ENCODE measurements at places on chromosomes 6 and 20.
A peak's percentile ranks its signal among the peaks of the same experiment; 100 is the strongest.

DNA sequence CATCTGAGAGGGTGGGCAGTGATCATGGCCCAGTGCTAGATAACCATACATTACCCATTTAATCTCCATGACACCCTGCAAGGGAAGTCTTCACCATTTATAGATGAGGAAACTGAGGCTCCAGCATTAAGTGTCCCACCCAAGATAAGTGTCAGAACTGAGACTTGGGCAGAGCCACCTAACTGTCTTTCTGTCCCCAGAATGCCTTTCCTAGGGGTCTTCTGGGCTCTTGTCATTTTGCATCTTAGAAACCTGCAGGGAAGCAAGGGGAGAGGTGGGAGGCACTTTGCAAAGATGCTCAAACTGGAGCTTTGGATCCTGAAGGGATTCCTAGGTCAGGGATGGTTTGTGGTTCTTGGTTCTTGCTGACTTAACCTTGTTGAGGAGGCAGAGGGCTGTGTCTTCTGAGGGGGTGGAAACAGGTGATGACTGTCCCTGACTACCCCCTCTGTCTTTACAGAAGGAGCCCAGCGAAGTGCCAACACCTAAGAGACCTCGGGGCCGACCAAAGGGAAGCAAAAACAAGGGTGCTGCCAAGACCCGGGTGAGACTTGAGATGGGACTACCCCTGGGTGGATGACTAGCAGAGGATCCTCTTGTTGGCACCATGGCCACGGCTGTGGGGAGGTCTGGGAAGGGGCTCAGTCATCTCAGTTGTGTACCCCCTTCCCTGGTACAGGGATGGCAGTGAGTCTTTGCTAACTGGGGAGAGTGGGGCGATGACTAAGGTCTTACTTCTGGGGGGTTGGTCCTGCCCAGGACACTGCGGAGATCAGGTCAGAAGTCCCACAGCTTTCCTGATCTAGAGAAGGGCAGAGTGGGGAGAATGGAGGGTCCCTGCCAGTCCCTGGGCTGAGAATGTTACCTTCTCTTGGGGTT is 5.8 kb downstream of the HMGA1 start:
- DNase-seq: no peak

GRCh38 chr20:33561692-33562601 is 72.1 kb downstream of the CBFA2T2 start:
- peak; percentile 67 for DNase-seq

- peak; percentile 68 for DNase-seq
Observed at GRCh38 chr6:108944707-108945680, 96.8 kb downstream of the ARMC2 start.

GRCh38 chr6:105790635-105791034 is 295.5 kb upstream of the PRDM1 start:
- no peak for DNase-seq

DNA sequence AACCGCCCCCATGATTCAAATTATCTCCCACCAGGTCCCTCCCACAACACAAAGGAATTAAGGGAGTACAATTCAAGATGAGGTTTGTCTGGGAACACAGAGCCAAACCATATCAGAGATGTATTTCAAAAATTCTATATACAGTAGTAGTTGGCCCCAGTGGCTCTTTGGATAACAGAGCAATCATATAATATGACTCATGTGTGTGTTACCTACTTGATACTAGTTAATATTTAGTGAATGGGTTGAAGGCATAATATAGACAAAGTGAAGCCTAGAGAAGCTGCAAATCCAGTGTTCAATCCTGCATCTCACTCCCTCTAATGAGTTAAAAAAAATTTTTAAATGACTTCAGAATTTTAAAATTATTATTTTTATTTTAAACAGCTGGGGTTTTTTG is 43.2 kb downstream of the KAT14 start:
- DNase-seq: no peak

DNA sequence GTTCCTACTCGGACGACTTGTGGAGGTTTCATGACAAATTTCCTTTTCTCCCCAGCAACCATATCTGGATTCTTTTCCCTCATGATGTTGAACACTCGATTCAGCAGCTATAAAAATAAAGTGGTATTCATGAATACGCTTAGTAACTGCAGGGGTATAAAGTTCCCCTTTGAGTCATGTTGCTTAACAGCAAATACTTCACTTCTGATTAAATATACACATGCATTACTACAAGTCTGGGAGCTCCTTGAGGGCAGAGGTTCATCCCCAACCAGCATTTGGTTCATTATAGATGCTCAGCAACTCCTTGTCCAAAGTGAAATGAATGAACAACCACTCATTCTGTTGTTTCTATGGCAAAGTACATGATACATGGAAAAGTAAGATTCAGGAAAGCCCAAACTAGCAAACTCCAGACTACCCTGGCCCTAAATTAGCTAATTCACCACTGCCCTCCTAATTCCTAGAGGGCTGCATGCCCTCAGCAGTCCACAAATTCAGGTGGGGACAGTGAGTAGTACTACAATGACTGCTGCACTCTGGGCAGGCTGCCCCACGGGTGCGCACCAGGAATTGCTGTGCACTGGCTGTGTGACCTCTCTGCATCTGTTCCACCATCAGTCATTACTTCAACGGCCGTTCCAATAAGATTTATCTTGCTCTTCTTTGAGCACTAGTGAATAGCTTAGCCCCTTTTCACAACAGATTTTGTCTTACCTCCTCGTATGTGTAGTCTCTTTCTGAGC is 15.2 kb downstream of the EIF2S2 start:
- no peak for DNase-seq

- DNase-seq: no peak
Observed at GRCh38 chr6:20409427-20409971, 7.8 kb downstream of the E2F3 start.

GRCh38 chr6:26113570-26113969 is 26.3 kb downstream of the HFE start:
- DNase-seq: no peak

- DNase-seq: no peak
Observed at GRCh38 chr20:12977328-12978125, 31.2 kb upstream of the SPTLC3 start.

DNA sequence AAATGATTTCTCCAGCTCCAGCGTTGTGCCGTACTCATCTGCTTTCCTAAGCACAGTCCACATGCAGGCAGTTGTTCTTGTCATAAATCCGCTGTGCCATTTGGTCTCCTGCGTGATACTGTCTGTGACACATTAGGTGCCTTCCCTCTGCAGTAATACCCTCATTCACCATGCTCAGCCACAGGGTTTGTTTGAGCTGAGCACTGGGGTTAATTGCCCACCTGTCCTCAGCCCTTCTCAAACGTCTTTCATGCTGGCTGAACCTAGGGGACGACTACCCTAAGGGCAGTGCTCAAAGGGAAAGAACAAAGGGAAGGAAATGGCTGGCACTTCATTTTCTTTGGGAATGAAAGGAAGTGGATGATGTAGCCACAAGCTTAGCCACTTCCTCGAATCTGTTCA is 64.2 kb upstream of the MYLIP start:
- DNase-seq: no peak

DNA sequence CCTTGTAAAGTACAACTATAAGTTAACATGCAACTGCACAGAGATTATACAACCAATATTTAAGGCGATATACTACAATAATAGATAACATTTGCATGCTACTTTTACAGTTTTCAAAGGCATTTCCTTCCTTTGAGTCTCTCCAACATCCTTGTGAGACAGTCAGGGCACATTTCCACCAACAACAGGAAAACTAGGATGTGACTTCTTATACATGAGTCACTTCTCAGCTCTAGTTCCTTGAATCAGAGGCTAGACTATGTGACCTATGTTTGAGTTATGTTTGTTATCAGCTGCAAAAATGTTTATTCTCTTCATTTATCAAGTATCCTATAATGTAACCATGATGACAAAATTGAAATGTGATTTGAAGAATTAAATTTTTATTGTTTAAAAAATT is 51.7 kb upstream of the TFAP2D start:
- DNase-seq: no peak

- DNase-seq: no peak
Observed at GRCh38 chr6:26250698-26251044, 114.3 kb upstream of the BTN3A2 start.

GRCh38 chr6:17886891-17887290 is 100.5 kb downstream of the KIF13A start:
- no peak for DNase-seq

GRCh38 chr6:13892017-13892645 is 32.6 kb upstream of the RNF182 start:
- no peak for DNase-seq

GRCh38 chr20:41357424-41358163 is 9.0 kb downstream of the EMILIN3 start:
- no peak for DNase-seq

- DNase-seq: no peak
Observed at GRCh38 chr6:14964556-14965270, 281.2 kb upstream of the JARID2 start.

- DNase-seq: no peak
Observed at GRCh38 chr6:124334359-124334758, 530.7 kb downstream of the NKAIN2 start.

GRCh38 chr6:100144991-100145390 is 151.0 kb upstream of the MCHR2 start:
- no peak for DNase-seq

DNA sequence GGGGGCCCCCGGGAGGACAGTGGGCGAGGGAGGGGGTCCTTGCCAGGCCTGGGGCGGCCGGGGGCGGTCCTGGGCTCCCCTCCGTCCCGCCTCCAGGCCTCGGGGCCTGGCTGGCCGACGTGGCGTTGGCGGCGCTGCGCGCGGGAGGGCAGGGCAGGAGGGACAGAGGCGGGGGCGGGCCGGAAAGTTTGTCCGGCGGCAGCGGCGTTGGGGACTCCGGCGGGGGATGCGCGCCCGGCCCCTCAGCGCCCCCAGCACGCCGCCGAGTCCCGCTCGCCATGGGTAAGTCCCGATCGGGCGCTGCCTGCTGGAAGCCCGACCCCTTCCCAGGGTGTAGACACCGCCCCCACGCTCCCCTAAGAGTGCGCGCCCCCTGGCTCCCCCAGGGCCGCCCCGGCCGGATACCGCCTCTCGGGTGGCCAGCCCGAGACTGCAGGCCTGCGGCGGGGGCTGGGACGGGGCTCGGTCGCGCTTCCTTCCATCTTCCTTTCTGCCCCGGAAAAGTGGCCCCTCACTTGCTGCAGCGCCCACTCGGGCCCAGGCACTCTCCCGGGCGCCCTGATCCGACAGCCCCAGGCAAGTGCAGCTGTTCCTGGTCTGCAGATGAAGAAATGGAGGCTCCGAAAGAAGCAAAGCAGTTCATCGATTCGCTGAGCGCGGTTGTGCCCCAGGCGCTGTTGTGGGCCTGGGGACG is at the start of gene SLC2A10:
Gene SLC2A10 (plus strand): TSS at position 191 of the 694 bp plus-strand sequence. CDS start 88 bp downstream, at position 279.
- peak; percentile 74 for DNase-seq

- DNase-seq: no peak
Observed at GRCh38 chr6:132731086-132731485, 17.2 kb upstream of the VNN1 start.

GRCh38 chr20:37907330-37907676 is 4.4 kb downstream of the VSTM2L start:
- DNase-seq: no peak

DNA sequence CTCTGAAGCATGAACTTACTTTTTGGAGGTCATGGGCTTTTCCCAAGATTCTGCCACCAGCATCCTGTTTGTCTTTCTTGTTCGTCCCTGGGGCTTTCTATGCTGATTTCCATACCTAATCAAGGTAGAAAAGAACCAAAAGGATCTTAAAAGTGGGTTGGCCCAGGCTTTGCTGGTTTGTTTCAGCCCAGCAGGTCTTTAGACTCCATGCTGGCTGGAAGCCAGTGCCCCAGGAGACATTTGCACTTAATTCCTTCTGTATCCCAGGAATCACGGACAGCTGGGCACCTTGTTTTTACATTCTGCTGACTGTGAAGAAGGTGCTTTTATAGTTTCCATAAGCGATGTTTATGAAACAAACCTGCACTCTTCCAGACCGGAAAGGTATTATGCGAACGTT is 195.9 kb downstream of the CDH4 start:
- DNase-seq: no peak

DNA sequence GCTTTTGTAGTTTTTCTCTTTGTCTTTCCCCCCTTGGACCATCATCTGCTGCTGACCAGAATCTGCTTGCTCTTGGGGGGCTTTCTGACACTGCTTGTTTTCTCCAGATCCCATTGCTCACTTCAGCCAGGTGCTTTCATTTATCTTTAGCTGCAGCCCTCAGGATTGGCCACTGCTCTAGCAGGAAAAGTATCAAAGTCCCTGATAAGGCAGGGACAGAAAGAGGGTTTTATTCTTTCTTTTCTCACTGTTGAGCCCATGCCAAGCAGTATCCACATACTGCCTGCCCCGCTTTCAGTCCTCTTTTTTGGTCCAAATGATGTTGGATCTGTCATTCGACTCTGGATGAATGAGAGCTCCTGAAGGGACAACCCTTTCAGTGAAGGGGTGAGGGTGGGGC is 141.4 kb downstream of the DNAH8 start:
- DNase-seq: no peak

- no peak for DNase-seq
Observed at GRCh38 chr6:133245422-133245903, 4.3 kb downstream of the EYA4 start.

- no peak for DNase-seq
Observed at GRCh38 chr6:132445201-132445951, 44.1 kb upstream of the MOXD1 start.

DNA sequence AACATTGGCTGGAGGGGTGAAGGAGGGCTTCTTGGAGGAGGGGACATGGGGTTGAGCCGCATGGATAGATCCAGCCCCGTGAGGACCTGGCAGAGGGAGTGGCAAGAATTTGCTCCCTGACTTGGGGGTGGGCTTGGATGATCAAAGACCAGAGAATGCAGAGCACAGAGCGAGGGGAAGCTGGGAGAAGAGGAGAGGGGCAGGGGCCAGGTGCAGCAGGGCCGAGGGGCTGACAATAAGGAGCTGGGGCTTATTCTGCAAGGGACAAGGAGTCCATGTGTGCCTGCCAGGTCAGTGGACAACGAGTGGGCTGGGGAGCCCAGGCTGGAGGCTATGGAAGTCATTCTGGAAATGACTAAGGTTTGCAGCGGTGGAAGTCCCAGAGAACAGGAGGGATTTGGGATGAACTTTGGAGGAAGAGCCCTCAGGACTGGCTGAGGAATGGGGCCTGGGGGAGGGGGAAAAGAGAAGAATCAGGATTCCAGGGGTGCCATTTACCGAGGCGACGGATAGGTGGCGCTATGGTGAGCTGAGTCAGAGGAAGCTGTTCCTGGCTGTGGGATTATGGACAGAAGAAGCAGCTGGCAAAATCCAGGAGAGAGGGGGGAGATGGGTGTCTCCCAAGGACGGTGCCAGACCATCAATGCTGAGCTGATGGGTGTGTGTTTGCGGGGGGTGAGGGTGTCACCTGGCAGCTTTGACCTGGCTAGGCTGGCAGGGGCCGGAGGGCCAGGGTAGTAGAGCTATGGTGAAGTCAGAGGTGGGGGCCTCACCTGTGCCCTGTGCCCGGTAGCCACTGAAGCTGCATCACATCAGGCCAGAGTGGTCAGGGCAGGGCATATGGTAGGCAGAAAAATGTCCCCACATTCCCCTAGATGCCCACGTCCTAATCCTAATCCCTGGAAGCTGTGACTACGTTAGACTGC is 7.8 kb downstream of the KCNG1 start:
- no peak for DNase-seq
